ENCODE measurements at places on chromosomes 2 and 18. TPM values are rescaled to one million over a fixed set of nuclear protein-coding genes. Genes with fewer than 3 reads are reported as not detected.

The ITPRIPL1 gene
- total RNA-seq, result 1.7 TPM

The ALPP gene
- not detected for total RNA-seq

The NLRC4 gene
- 0.65 TPM for total RNA-seq

The UNC50 gene
- total RNA-seq, result 48.9 TPM

The GTF2A1L gene
- total RNA-seq, result not detected

The NEURL3 gene
- 0.70 TPM for total RNA-seq
